ENCODE measurements at places on chromosomes 11 and 22. TPM values are rescaled to one million over a fixed set of nuclear protein-coding genes. Genes with fewer than 3 reads are reported as not detected.

The TSPO gene
- total RNA-seq = 29.3 TPM

The TUBA8 gene
- total RNA-seq = 0.98 TPM

The MS4A3 gene
- 0.98 TPM for total RNA-seq

The CALCB gene
- not detected for total RNA-seq

The ANO5 gene
- total RNA-seq = 14.8 TPM

The RASSF10 gene
- 2.7 TPM for total RNA-seq
